ENCODE measurements at places on chromosomes 2 and 18.
A peak's percentile ranks its signal among the peaks of the same experiment; 100 is the strongest.

- DNase-seq, result peak; percentile 66
Observed at GRCh38 chr2:162085090-162085891, 11.3 kb upstream of the DPP4 start.

- DNase-seq, result peak; percentile 37
Observed at GRCh38 chr2:158060835-158061435, 40.7 kb upstream of the UPP2 start.

GRCh38 chr2:216985658-216986141 lies 125.8 kb upstream of the TNP1 start:
- no peak for DNase-seq

GRCh38 chr2:24418166-24418841 lies 58.0 kb upstream of the ITSN2 start:
- DNase-seq, result no peak

- no peak for DNase-seq
Observed at GRCh38 chr2:181170256-181170655, 189.9 kb downstream of the UBE2E3 start.

- DNase-seq, result no peak
Observed at GRCh38 chr2:143726151-143726845, 597.1 kb downstream of the ARHGAP15 start.

DNA sequence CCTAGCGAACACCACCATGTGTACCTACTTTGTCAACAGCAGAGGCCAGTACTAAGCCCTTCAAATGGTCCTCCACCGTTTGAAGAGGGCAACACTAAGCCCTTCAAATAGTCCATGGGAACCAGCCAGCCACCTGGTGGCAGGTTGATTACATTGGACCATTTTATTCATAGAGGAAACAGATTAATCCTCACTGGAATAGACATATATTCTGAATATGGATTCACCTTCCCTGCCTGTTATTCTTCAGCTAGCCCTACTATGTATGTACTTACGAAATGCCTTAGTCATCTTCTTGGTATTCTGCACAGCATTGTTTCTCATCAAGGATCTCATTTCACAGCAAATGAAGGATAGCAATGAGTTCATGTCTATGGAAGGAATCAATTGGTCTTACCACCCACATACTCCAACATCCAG lies 10.0 kb upstream of the ZNF396 start:
- peak; percentile 60 for DNase-seq

- no peak for DNase-seq
Observed at GRCh38 chr2:132384491-132385151, 32.0 kb upstream of the GPR39 start.

DNA sequence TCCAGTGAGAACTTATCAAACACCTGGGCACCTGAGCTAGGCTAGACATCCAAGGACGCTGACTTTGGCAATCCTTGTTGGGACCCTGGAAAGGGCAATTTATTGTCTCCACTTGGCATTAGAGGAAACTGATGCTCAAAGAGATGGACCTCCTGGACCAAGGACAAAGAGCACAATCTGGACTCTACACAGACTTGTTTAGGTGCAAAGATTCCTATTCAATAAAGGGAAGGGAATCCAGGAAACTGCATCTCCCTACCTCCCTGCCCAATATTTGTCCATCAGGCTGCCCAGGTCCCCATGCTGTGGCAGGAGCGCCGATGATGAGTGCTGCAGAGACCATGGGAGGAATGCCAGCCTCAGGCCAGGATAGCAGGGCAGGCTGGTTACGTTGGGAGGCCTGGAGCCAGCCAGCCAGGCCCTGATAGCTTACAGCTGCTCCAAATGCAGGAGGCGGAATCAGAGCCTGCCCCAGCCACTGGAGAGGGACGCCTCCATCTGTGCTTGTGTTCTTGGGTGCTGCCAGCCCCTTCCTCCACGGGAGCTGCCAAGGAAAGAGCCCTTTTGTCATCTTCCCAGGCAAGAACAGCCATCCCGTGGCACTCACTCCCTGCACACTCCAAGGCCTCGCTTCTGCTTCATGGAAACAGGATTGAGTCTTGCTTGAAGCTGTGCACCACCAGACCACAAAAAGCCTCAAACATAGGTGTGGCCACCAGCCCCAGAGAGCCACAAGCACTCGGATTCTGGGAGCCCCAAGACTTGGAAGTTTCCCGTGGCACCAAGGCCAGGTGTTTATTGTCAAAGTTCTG lies 60.0 kb downstream of the HS1BP3 start:
- DNase-seq, result no peak

GRCh38 chr2:39121523-39122063 lies 742 bp upstream of the SOS1 start:
- no peak for DNase-seq

- no peak for DNase-seq
Observed at GRCh38 chr2:224997802-224998201, 44.5 kb downstream of the DOCK10 start.

- DNase-seq, result no peak
Observed at GRCh38 chr2:38522754-38523349, 79.9 kb downstream of the HNRNPLL start.

DNA sequence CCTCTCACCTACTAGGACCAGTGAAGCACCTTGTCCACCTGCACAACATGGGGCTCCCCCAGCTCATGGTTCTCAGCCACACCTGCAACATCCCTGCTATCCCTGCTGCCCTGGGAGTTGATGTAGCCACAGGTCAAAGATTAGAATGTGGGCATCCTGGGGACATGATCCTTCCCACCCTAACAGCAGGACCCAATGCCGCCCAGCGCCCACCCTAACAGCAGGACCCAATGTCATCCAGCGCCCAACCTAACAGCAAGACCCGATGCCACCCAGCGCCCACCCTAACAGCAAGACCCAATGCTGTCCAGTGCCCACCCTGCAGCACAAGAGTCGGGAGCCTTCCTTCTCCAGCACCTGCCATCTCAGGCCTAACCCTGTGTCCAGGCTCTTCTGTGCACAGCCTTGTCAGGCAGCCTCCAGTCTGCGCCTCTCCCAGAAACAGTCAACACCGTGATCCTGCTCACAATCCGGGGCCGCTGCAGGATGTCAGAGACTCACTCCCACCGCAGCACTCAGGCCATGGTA lies 237.3 kb upstream of the SALL3 start:
- DNase-seq, result no peak

DNA sequence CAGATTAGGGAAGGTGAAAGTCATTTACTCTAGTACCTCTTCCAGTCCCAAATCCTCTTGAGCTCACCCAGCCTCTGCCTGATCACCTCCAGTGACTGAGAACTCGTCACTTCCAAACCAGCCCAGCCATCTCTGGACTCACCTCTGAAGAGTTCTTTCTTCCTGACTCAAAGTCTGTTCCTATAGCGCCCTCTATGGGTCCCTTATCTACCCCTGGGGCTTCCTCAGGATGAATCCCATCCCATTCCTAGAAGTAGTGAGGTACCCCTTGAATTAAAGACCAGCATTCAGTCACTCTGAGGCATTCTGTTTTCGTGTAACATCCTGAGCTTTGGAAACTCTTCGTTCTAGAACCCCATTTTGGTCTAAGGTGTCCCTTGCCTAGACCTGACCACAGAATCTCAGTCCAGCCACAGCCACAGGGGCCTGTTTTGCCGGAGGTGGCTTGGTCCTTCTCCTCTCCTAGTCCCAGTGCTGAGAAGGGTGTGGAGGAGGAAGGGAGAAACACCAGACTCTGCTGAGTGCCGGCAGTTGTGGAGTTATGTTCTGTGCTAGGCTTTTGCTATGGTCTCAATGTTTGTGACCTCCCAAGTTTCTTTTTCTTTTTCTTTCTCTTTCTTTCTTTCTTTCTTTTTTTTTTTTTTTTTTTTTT lies 32.7 kb downstream of the SIX3 start:
- peak; percentile 50 for DNase-seq

DNA sequence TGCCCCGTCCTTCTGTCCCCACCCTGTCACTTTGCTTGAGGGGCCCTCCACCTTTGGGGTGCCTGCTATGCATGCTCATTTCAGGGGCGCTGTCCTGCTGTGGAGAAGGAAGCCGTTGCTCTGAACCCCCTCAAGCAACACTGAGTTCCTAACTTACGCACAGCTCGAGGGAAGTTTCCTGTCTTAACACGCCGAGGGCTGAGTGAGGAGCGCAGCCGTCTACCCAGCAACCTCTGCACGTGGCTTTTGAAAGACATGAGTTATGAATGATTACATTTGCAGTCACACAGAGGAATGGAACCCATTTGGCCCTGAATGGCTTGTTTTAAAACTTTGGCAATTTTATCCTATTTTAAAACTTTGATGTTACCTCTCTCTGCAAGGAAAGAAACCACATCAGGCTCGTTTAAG lies 14.0 kb downstream of the RAMP1 start:
- peak; percentile 18 for DNase-seq

GRCh38 chr2:69641887-69642708 lies 1.4 kb downstream of the AAK1 start:
- no peak for DNase-seq

DNA sequence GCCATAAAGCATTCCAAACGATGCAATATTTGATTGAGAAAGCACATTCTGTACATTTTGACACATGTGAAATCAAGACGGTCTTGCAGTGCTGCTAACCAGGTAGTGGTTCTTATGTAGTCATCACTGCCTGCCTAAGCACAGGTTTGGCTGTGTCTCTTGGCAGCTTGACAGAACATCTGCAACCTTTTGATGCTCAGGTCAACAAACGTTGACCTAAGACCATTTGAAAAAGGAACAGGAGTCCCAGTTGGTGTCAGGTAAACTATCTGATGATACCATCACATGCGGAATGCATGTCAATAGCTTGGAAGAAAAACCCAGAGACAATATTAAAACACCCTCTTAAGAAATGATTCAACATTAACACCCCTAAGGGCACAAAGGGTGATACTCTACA lies 80.7 kb downstream of the L3MBTL4 start:
- DNase-seq, result no peak

GRCh38 chr2:149857344-149857743 lies 269.8 kb upstream of the MMADHC start:
- DNase-seq, result peak; percentile 51

- DNase-seq, result no peak
Observed at GRCh38 chr2:100999995-101000394, 2.1 kb upstream of the RPL31 start.

GRCh38 chr2:126467367-126468054 lies 188.4 kb upstream of the GYPC start:
- no peak for DNase-seq

- peak; percentile 85 for DNase-seq
Observed at GRCh38 chr2:9333591-9334171, 89.6 kb downstream of the ITGB1BP1 start.

GRCh38 chr2:182496596-182496995 lies 69.8 kb upstream of the PDE1A start:
- no peak for DNase-seq

- peak; percentile 62 for DNase-seq
Observed at GRCh38 chr2:207015901-207016300, 76.6 kb downstream of the CPO start.

GRCh38 chr2:240136671-240137292 lies 677 bp upstream of the COPS9 start:
- no peak for DNase-seq

DNA sequence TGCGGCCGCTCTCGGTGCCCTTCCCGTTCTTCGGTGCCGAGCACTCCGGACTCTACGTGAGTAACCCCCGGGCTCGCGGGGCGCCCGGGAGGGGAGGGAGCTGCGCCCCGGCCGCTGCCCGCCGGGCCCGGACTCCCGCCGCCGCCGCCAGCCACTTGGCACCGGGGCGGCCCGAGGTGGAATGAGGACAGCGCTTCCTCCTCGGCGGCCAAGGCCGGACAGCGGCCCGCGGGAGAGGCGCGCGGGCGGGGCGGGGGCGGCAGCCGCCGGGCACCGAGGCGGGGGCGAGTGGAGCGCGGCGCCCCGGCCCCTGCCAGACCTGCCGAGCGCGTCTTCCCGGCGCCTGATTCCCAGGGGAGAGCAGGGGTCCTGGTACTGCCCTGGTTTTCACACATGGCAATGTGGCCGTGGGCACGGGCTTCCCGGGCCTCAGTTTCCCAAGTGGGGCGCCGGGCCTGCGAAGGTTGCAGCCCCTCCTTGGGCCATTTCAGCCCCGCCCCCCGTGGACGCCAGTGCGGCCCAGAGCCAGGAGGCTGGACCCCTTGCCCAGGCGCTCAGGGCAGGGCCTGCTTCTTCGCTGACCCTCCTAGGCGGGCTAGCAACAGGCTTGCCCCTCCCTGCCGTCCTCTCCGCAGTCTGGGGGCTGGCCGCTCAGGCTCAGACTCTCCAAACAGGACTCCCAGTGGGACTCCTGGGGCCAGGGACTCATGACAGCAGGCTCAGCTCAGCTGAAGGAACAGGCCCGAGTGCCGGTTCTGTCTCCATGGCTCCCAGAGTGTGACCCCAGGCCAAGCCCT lies 775 bp downstream of the SNED1 start:
- DNase-seq, result peak; percentile 13

DNA sequence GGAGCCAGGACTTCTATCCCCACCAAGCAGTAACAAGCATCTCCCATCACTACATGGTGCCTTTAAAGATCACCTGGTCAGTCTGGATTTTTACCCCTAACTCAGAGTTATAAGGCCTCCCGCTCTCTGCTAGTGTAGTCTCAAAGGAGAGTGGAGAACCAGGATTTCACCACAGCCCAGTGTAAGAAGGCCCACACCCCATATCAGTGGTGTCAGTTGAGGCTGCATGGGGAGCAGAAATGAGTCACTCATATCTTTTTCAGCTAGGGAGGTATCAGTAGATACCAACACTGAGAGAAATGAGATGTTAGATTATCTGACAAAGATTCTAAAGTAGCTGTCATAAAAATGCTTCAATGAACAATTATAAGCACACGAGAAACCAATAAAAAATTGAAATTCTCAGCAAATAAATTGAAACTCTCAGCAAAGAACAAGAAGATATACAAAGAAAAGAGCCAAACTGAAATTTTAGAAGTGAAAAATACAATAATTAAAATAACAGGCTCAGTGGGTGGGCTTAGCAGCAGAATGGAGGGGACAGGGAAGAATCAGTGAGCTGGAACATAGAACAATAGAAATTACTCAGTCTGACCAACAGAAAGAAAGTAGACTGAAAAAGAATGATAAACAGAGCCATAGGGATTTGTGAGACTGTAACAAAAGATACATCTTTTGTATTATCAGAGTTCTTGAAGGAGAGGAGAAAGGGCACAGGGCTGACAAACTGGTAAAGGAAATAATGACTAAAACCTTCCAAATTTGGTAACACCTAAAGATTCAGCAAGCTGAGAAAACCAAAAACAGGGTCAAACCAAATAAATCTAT lies 257.7 kb downstream of the ANAPC1 start:
- peak; percentile 2 for DNase-seq

- DNase-seq, result no peak
Observed at GRCh38 chr2:221377597-221377996, 194.5 kb downstream of the EPHA4 start.

DNA sequence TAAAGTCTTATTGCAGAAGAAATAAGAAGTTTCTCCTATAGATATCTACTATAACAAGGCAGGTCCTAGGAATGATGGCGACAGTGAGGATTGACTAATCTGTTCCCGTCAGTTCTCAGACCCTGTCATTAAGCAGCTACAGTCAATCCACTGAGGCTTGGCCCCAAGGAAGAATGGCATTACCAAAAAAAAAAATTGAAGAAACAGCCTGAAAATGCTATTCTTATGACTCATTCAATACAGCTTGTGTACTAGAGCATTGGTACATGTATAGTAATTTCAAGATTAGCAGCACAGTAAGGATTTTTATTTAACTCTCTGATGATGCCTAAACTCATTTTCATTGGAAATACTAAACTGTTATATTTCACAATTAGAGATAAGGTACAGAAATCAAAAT lies 1096.1 kb upstream of the NXPH2 start:
- peak; percentile 6 for DNase-seq

GRCh38 chr2:188610827-188611226 lies 319.2 kb downstream of the GULP1 start:
- no peak for DNase-seq

- DNase-seq, result no peak
Observed at GRCh38 chr2:58449286-58450010, 208.3 kb upstream of the FANCL start.

Data from fibroblast of skin of back (primary cell).